ENCODE measurements at places on chromosomes 6 and 20.

- DNase-seq: peak; percentile 10
Observed at GRCh38 chr6:90294989-90295853, 1.4 kb downstream of the BACH2 start.

DNA sequence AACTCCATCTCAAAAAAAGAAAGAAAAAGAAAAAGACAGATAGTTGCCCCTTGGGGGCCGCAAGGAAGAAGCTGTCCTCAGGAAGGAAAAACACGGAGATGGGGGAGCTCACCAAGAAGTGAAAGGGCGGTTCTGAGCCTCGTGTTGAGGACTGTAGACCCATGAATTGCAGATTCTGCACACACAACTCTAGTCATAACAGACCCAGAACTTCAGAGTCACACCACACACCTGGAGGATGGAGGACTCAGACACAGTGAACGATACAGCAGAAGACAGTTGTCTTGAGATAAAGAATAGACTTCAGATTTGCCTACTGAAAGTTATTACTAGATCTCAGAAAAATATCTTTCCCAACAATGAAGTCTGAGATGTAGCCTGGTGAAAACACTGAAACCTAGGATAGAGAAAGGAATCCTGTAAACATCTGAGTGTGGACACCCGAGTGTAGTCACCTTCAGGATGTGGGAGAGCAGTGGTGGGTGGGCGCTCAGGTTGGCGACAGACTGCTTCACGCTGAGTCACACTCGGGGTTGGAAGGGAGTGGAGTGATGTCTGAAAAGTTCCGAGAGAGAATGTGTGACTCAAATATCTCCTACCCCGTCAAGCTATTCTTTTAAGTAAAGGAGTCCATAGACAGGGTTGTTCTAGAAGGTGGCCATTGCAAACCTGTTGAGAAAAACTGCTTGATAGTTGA, 88.1 kb downstream of the MAP3K4 start:
- no peak for DNase-seq

DNA sequence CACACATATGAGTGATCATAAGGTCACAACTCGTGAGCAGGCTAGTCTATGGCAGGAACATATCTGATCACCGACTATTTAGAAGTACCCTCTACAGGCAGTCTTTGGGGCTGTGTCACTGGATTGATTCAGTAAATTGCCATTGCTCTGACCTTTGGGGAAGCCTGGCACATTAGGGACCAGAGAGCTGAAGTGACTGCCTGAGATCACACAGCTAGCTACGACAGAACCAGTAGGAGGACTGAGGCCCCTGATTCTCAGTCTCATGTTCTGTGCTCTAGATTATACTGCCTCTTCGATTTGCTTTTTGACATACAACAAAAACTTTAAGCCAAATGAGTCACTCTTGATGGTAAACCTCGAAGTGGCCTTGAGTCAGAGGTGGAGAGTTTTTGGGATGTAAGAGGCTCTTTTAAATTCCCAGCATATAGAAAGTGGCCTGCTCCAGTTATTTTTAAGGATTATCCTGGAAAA, 247.5 kb upstream of the SUPT3H start:
- no peak for DNase-seq

GRCh38 chr6:111949546-111949945, 76.3 kb upstream of the FYN start:
- peak; percentile 8 for DNase-seq

GRCh38 chr6:150575836-150576235, 23.8 kb upstream of the PLEKHG1 start:
- DNase-seq: no peak

DNA sequence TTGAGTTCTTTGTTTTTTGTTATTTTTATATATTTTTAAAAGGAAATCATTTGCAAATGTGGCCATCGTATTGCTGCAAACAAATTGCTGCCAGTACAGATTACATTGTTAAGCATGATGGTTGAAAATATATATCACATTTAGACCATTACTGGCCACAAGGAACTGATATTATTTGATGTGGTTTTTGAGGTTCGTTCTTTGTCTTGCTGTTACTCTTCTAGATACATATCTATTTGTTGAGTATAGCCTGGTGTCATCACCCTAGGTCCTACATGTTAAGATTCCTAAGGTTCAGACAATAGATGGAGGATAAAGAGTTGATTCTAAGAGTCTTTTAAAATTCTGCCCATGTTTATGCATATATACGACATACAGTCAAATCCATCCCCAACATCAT, 306.0 kb downstream of the FARS2 start:
- no peak for DNase-seq

DNA sequence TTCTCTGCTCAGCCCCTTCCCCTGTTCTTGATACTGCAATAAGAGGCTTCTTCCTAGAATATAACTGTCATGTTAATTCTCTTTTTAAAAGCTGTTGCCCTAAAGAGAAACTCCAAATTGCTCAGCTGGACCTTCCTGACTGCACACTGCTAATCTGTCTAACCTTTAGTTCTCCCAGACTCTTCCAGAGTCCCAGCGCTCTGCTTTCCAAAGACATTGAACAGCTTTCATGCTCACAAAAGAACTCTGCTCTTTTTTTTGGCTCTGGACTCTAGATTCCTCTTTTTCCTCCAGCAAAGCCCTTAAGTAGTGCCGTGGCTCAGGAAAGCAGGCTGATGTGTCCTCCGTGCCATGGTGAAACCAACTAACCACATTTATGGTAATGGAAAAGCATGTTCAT, 356.6 kb upstream of the RSPO3 start:
- no peak for DNase-seq

DNA sequence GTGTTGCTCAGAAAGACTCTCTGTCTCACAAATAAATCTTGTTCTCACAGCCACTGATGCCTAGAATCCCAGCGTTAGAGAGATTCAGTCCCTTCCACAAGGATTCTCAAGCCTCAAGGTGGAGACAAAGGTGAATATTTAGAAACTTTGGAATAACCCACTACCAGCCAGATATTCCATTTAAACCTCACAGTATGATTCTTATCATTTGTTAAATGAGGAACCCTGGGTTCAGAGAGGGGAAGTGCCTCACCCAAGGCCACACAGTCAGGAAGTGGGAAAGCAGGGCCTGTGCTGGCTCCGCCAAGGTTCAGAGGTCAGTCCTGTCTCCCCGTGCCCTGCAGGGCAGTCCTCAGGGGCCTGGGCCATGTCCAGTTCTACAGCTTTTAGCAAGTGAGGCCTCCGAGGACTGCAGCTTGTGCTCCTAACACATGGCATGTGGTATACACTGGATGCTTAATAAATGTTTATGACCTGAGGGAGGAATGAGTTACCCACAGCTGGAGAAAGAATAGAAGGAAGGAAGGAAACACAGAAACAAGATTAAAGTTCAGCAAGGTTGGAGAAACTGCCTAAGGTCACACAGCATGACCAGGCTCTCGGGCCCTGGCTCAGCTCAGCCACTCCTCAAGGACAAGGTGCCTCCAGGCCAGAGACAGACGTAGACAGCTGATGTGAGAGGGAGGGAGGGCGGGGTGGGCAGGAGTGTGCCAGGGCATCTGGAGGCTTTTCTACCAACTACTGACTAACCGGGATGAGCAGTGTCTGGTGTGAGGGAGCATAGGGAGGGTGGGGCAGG, 3.9 kb upstream of the TGM2 start:
- DNase-seq: no peak

DNA sequence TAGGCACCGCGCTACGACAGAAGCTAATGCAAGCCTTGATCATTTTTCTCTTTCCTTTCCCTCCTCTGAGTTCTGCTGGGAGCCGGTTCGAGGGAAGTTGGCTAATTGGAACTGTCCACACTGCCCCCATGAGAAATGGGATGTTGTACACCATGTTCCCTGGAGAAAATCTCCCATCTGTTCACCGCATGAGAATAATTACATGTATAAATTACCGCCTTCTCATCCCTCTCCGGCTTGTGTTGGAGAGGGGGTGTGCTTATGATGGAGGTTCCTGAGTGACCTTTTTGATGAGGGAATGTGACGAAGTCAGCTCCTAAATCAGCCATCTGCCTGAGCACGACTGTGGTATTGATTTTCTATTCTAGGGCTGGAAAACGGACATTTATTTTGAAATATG, 320.2 kb upstream of the SULF2 start:
- no peak for DNase-seq

DNA sequence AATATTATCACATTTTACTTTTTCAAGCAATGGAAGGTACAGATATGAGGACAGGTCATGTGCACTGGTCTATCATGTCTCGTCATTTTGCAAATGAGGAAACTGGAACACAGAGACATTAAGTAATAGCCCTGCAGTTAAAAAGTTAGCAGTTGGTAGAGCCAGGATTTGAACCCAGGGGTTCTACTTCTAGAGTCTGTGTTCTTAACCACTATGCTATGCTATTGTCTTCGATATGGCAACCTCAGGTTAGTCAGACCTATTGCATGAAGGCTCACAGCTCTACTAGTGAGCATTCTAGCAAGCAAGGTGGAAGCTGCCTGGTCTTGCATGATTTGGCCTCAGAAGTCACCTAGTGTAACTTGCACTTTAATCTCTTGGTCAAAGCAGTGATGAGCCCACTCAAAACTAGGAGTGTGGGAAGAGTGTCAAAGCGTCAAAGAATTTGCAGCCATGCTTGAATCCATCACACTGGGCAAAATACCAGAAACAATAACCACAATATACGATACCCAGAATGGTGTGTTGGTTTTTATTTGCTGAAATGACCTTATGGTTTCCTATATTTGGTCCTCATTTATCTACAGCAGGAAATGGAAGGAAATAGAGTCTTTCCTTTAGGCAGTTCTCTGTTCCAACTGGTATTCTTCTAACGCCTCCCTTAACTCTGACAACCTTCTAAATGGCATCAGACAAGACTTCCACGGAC, 20.4 kb upstream of the BMP2 start:
- no peak for DNase-seq

DNA sequence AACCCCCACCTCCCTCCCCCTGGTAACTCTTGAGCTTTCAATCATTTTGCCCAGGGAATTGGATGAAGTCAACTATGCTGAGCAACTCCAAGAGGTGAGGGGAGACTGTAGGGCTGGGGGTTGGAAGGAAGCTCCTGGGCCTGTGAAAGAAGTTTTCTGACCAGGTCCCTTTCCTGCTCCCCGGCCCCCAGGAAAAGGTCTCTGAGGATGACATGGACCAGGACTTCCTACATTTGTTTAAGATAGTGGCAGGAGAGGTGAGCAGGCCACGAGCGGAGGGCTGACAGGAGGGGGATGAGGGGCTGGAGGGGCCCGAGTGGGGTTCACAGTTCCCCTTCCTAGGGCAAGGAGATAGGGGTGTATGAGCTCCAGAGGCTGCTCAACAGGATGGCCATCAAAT, 21.8 kb downstream of the CAPN11 start:
- DNase-seq: no peak

DNA sequence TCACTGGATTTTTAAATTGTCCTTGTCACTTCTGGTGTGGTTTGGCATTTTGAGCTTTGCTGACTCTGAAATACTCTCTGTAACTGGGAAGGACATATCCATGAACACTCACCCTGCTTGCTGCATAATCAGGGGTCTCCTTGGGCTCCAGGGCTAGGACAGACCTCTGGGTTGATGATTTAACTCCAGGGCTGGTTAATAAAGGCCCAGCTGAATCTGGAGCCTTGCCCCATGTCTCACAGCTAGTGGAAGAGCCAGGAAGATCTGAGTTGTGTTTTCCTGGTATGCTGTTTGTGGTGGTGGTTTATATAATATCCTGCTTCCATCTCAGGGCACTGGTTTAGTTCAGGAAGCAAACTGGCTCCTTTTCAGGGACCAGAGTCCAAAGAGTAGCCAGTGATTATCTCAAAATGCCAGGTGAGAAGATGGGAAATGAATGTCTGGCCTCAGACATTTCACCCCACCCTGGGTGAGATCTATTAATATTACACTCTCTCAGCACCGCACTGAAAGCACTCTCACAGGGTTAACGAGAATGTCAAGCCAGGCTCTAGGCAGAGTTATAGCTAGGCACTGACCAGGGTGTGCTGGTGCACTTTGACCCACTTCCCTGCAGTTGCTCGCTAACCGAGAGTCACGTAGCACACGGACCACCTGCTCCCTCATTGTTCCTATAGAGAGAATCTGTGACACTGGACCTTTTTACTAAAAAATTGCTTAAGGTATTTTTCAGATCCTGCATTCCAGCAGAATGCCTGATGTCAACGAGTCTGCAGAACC, 90.1 kb upstream of the SLC22A16 start:
- DNase-seq: no peak

DNA sequence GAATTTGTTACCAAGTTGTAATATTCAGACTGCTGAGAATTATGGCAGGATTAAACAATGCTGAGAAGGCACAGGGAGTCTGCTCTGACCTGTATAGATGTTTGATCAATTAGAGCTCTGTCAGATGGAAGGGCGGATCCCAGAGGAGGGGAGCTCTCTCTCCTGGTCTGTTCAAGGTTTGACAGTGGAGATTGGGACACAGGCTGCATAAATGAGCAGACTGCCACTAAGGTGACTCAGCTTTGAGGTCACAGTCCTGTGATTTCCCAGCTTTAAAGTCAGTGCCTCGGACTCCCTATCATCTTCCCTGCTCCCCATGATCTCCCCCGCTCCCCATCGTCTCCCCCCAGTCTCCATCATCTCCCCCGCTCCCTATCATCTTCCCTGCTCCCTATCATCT, 59.2 kb upstream of the SLC22A23 start:
- DNase-seq: no peak

GRCh38 chr6:122198922-122199321, 200.5 kb upstream of the HSF2 start:
- DNase-seq: no peak

DNA sequence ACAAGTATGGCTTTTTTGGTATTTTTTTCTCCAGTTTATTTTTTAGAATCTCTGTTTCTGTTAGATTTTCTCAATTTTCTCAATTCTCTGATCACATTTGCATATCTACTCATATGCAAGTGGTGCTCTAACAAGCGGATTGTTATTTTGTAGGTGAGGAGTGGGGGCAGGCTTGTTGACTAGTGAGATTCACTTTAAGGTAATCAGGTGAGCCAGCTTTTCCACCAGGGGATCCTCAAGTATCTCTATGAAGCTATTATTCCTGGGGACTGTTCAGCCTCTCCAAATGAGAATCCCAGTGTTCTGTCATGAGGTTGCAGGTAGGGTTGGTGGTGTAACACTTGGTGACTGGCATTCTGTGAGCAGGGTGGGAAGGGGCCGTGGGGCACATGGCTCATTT, 274.3 kb upstream of the FERMT1 start:
- no peak for DNase-seq

- DNase-seq: no peak
Observed at GRCh38 chr6:43940393-43941087, 170.5 kb downstream of the VEGFA start.

- peak; percentile 56 for DNase-seq
Observed at GRCh38 chr6:46410334-46410953, 80.8 kb downstream of the RCAN2 start.

GRCh38 chr6:33288921-33289783, at the start of the genes PFDN6 and WDR46:
Gene PFDN6, plus strand, starts transcription at chr6:33289601. Its CDS starts 256 bp downstream, at chr6:33289857.
Gene WDR46, minus strand, starts transcription at chr6:33289239. Its CDS starts 69 bp downstream, at chr6:33289170.
- peak; percentile 69 for DNase-seq

DNA sequence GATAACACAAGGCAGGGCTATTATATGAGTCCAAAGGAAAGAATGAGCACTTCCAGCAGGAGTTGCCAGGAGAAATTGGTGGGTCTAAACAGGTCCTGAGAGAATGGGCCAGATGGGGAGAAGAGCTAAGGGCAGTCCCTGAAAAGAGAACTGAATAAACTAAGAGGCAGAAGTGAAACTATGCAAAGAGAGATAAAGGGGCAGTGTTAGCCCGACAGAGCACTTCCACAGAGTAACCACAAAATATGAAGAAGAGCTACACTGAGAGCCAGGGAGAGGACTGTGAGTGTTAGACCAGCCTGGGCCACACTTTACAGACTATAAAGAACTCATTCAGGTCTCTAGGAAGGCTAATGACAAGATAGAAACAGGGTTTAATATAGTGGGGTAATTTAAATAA, 43.8 kb downstream of the RALGAPA2 start:
- DNase-seq: no peak

All from COR-L47 (cell line).